ENCODE measurements at places on chromosomes 16 and 17.
A peak's percentile ranks its signal among the peaks of the same experiment; 100 is the strongest.

- no peak for DNase-seq
Observed at GRCh38 chr17:39098588-39098987, 52.8 kb downstream of the PLXDC1 start.

DNA sequence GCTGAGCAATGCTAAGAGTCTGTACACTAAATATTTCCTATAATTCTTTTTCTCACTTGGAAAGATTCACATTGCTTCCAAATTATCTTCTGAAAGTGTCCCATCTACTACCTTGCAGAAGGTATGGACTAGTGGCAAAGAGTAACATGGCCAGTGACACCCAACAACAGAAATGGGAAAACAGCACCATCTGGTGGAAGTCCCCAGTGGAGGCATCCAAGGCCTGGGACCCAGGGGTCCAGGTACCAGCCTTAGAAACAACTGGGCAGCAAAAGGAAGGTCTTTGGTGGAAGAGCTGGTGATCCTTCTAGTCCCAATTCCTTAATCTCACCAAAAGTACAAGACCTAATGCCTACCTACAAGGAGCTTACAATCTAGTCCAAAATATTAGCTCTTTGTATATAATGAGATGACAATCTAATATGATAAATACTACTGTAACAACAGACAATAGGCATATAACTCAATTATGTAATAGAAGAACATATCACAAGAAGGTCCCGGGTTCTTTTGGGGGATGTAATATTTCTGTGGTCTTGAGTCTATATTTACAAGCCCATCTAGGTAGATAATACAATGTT is 55.3 kb downstream of the SKAP1 start:
- no peak for DNase-seq

DNA sequence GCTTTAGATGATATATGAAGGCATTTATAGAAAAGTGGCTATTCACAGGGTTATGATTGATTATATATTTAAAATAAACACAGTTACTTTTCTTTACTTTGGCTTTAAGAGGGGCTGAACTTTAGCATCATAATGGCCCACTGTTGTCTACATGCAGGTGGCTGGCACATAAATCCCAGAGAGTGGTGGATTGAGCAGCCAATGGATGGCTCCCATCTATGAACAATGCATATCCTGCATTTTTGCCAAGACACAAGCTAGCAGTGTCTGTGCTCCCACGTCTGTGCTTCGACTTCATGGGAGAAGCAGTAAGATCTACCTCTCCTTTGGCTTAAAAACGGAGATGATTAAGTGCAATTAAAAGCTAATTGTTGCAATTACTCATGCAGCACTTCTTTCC is 373.2 kb upstream of the CDH11 start:
- DNase-seq, result no peak

GRCh38 chr17:1362964-1363363 is 37.1 kb downstream of the YWHAE start:
- peak; percentile 16 for DNase-seq

GRCh38 chr16:27803775-27804549 is 254.0 kb downstream of the KATNIP start:
- DNase-seq, result no peak

GRCh38 chr16:21161211-21161610 is 2.7 kb downstream of the LDAF1 start:
- DNase-seq, result no peak

DNA sequence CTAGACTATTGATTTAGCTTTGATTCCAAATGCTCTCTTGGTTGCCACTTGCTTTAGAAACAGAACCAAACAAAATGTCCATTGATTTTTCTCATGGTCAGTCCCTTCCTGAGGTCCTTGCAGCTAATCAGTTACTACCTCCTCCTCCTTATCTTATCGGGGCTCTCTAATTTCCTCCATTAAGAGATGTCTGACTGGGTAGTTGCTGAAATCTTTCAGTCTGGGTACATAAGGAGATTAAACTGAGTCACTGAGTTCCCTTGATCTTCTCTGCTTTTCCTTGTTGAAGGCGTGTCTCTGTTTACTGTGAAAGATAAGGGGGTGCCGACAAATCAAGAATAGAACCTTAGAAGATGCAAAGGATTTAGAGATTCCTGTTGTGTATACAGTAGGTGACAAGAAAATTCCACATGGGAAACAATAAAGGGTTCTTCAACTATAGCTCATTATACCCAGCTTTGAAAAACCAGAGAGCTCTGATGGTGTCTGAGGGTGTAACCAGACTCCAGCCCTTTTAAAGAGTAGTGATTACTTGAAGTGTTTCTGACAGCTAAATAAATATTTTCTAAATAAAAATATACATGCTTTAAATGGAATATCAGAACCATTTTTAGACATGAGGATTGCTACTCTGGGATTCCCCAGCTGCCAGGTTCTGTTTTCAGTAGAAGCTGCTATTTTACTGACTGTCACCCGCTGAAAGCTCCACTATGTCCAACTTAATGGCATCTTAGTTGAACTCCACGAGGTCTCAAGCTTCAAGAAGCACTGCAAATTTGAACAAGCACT is 791.3 kb upstream of the SOX9 start:
- no peak for DNase-seq

GRCh38 chr17:58755577-58756245 is at the start of gene PPM1E:
Gene PPM1E (plus strand): TSS chr17:58755854.
- DNase-seq, result peak; percentile 55

DNA sequence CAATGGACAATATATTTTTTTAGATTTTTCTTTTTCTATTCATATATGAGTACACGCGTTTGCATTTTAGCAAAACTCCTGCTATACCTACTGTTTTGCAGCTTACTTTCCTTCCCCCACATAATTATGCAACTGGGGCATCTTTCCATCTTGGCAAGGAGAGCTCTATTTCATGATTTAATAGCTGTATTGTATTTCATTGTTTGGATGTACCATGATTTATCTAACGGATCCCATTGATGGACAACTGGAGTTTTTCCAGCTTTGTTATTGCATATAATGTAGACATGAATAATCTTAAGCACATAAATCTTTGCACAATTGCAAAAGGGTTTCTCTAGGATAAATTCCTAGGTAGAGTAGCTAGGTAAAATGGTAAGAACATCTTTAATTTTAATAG is 133.9 kb downstream of the PITPNC1 start:
- DNase-seq, result no peak

DNA sequence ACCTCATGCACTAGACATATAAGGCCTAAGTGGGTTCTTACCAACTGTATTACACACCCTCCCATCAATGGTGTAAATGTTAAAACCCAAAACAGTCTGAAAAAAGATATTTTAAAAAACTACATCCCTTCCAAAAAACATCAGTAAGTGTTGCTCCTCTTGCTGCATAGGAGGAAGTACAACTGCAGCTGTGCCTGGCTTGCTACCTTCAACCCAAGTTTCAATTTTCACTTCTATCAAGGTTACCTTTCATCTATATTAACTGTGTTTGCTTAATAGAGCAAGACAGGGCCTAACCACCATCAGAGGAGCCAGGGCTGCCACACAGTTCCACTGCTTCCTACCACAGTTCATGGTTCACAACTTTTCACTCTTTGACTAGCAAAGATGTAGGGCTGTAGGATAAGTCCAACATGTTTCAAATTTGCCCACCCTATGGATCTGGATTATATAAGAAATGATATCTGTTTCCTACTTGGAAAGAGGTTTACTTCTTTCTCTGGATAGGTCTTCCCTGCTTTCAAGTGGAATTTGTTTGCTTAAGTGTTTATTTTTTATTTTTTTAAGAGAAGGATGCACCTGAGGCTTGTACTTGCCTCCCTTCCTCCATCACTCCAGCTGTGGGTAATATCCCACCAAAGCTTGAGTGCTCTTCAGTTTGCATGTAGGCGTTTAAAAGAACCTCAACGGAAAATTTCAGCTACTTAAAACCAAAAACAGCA is 56.7 kb downstream of the GRB7 start:
- no peak for DNase-seq

DNA sequence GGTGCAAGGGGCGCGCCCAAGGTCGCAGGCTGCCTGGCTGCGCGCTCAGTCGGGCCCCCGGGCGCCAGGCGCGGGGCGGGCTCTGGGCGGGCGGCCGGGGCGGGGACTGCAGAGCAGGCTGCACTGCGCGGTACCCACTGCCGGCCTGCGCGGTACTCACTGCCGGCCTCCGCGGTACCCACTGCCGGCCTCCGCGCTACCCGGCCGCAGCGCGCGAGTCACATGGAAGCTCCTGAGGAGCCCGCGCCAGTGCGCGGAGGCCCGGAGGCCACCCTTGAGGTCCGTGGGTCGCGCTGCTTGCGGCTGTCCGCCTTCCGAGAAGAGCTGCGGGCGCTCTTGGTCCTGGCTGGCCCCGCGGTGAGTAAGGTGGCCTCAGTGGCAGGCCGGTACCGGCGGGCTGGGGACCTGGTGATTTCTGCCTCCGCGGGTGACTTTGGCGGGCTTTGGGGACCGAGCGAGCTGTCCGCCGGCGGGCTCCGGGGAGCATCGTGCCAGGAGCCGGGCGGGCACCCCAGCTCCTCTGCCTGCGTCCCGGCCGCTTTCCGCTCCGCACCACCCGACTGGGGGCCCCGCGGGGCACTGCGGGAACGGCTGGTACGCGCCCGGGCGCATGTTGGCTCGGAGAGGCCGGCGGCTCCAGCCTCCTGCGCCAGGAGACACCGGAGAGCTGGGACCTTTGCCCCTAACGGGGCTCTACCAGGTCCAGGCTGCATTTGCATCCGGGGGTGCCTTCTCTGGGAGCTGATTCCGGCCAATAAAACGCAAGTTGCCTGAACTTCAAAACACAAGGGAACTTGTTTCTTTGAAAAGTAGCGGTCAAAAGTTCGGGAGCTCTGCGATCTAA is at the start of gene SLC47A1:
Gene SLC47A1, plus strand, starts transcription at position 137 of the 844 bp plus-strand sequence. Its CDS starts 86 bp downstream, at position 223.
- no peak for DNase-seq

- DNase-seq, result no peak
Observed at GRCh38 chr17:34556931-34557330, 22.5 kb upstream of the TMEM132E start.

GRCh38 chr17:20935740-20936139 is 107.1 kb downstream of the USP22 start:
- DNase-seq, result no peak

DNA sequence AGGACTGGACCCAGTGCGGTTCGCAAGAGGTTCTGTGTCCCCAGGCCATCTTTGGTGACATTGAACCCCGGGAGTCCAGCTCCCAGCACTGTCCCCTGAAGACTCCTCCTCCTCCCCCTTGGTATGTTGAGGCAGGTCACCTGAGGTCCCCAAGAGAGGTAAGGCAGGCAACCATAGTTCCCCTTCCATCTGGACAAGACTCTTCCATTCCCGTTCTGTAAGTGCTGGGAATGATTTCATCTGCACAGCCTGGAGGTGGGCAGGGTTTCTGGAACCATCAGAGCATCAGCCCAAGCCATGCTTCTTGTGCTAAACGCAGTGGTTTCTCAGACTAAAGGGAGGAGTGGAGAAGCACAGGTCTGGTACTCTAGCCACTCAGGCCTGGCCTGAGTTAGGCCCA is 24.9 kb downstream of the COPZ2 start:
- DNase-seq, result no peak

DNA sequence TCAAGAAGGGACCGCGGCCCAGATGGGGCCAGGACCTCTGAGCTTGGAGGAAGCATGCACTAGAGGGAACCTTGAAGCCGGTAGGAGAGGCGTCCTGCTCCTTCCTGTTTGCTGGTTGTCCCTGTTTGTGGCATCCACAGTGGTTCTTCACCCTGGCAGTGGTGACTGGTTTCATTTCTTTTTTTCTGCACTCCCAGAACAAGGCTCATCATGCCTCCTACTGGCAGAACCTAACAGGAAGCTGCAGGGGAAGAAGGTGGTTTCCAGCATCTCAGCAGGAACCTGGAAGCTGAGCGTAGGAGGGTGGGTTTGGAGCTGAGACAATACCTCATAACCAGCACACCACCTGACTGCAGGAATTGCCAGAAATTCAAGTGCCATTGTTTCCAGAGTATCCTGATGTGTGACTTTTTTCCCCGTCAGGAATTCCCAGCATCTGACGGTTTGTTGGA is 5.8 kb downstream of the TMEM231 start:
- peak; percentile 56 for DNase-seq

Data from head of caudate nucleus (tissue), 42 donors.